ENCODE measurements at places on chromosomes 1 and 21.

DNA sequence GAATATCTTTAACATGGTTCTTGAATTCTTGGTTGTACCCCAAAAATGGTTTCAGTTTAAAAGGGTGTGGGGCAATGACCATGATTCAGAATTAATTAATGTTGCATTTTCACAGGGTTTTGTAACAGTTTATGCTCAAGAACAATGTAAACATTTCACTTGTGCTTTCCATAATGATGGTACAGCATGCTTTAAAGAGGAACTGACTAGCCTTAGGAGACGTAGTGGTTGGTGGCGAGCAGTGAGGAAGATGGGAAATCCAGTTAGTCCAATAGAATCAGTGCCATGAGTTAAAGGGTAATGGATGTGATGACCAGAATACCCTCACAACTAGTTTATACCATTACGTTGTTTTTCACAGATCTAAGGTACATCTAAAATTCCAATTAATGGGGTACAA lies 138.0 kb downstream of the HS2ST1 start:
- no peak for DNase-seq

GRCh38 chr1:24020025-24020424 lies 39.9 kb upstream of the SRSF10 start:
- no peak for DNase-seq

DNA sequence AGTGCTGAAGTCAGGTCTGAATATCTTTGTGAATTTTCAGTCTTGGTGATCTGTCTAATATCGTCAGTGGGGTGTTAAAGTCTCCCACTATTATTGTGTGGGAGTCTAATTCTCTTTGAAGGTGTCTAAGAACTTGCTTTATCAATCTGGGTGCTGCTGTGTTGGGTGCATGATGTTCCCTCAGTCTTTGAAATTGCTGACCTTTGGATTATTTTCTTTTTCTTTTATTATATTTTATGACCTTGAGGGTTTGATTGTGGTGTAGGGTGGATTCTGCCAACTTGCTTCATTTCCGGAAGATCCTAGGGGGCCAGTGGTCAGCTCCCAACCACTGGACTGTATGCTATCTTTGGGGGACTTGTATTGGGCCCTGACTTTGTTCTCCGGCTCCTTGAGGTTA lies 415.3 kb downstream of the USP25 start:
- DNase-seq = no peak

DNA sequence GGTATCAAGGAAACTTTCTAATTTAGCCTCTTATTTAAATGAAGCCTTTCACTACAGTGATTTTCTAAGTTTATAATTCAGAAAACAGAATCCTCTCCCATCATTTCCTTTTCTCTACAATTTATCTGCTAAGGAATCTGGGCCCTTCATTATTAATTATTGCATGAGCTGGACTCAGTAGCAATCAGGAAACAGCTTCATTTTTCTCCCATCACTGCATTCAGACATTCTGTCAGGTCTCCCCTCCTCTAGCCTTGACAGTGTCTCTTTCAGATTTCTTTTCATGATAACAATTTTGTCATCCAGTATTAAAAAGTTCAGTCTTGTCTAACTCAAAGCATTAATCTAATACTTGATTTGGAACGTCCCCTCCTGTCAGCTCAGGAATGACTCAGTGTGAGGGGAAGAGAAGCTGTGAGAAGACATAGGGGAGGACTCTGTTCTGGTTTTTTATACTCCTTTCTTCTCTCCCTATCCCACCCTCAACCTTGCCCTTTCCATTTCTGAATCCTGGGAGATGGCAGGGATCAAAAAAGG lies 28.1 kb downstream of the SLC44A5 start:
- DNase-seq = no peak

DNA sequence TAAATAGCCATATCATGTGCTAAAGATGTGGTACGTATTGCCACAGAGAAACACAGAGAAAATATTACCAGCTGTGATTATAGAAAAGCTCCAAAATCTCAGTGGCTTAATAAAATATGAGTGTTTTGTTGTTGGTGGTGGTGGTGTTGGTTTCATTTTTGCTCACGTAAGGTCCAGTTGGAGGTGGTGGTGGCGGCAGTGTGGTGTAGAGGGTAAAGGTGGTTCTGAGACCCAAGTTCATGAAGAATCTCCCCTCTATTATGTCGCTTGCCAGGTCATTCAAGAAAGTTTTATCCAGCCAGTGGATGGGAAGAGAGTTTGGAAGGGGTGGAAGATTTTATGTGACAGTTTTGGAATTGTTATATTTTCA lies 217.6 kb upstream of the SAMSN1 start:
- DNase-seq = no peak

DNA sequence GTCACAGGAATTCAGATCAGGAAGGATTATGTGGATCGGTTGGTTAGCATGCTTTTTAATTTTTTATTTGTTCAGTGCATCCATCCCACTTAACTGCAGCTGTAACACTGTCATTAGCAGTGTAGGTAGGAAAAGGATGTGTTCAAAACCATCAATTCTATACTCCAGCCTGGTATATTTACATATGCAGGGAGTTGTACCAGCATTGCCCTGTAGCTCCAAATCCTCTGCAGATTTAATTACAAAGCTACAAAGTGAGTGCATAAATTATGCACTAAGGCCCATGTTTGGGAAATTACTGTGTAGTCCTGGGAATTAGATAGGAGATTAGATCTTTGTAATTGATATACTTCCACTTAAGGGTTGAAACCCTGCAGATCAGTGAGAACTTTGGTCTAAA lies 15.9 kb upstream of the OSBPL9 start:
- no peak for DNase-seq

DNA sequence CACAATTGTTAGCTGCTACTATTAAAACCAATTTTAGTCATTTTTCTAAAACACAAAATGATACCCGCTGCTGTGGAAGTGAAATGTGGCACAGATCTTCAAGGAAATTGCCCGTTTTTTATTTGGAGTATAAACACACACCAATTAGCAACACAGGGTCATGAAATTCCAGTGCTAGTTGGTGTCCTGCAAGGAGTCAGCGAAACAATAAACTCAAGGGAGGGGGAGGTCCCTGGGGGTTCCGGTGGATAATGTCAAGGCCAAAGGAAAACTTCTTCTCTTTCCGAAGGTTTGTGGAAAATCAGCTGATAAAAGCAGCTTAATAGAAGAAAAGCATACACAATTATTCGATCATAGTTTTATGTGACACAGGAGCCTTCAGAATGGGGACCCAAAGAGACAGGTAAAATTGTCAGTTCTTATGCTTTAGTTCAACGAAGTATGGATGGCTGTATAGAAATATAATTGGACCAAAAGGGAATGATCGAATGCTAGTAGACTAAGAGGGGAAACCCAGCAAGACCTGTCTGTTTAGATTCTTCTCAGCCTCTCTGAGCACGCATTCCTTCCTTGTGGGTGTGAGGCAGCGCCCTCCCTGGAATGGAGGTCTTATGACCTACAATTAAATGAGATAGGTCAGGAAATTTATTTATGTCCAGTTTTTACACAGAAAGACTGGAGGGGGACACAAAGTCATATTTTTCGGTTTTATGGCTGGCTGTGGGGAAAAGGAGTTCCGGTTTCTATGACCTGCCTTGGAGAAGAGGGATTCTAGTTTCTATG lies 65.9 kb downstream of the KCNK1 start:
- DNase-seq = no peak

GRCh38 chr1:96472471-96472870 lies 249.1 kb upstream of the PTBP2 start:
- DNase-seq = no peak

DNA sequence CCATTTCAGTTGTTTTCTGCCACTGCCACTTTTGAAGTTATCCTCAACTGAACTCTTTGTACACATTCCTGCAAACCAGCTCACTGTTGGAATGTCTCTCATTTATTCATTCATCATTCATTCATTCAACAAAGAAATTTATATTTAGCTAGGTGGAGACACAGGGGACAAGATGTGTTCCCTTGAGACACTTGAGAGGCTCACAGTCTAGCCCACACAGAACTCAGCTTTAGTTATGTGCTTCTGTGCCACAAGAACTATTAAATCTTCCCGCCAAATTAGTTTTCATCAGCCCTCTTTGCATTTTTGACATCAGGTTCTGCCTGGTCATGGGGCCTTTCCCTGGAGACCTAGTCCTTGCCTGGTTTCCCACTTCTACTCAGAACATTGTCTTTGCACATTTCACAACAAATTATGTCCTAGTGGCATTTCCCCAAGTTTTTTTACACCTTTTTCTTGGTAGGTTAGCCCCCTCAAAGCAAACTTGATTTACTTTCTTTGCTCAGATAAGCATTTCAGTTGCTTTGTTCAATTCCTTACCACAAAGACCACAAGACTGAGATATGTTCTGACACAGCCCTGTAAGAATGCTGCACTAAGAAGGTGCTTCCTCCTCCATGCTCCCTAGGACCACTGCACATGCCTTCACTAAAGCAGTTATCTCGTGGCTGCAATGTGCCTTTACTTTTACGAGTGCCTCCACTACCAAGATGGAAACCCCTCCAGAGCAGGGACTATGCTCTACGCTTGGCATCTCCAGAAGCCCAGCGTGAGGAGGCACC lies 31.0 kb downstream of the ILDR2 start:
- no peak for DNase-seq

GRCh38 chr1:63324779-63325119 lies 2.4 kb downstream of the FOXD3 start:
- DNase-seq = no peak

DNA sequence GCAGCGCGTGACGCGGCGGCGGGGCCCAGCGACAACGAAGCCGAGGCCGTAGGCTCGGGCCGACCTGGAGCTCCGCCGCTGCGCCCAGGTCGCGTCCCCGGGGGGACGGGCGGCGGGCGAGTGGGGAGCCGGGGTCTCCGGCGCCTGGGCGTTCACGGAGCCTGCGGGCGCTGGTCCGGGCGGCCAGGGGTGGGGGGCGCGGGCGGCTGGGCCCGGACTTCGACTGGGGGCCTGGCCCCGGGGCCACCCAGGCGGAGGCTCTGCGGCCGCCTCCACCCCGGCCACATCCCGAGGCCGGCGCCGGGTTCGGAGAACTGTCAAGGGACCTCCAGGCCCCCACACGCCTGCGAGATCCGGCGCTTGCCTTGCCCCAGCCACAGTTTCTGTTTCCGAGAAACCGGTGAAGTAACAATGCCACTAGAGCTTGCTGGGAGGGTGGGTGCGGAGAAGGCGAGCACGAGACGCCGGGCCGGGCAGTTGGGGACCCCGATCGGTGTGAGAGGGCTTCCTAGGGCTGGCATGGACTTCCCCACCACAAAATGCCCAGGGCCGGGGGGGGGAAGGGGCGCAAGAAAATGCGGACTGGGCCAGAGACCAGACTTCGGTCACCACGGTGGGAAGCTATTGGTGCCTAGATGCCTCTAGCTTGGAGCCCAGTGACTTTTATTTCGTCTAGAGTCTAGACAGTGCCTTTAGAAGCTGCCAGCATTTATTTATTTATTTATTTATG lies 501 bp downstream of the FBXO6 start:
- no peak for DNase-seq

GRCh38 chr1:96559181-96559580 lies 162.4 kb upstream of the PTBP2 start:
- DNase-seq = no peak

DNA sequence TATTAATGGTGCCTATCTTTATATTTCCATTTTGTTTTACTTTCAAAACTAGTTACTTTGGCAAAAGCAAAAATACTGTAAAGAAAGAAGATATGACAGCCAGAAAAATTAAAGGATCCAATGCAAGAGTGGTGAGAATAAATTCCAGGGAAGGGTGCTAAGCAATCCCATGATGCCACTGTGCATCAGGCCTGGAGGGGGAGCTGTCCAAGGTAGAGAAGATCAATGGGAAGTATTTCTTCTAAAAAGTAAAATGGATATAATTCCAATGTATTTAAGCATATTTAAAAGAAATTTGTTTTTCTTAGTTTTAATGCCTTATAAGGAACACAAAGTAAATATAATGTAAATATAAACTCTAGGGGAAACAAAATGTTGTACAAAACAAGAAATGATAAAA lies 1382.2 kb upstream of the B3GALT2 start:
- DNase-seq = no peak

GRCh38 chr21:43717166-43717853 lies 1.6 kb upstream of the PDXK start:
- DNase-seq = no peak
